ENCODE measurements at places on chromosomes 16 and 17.

DNA sequence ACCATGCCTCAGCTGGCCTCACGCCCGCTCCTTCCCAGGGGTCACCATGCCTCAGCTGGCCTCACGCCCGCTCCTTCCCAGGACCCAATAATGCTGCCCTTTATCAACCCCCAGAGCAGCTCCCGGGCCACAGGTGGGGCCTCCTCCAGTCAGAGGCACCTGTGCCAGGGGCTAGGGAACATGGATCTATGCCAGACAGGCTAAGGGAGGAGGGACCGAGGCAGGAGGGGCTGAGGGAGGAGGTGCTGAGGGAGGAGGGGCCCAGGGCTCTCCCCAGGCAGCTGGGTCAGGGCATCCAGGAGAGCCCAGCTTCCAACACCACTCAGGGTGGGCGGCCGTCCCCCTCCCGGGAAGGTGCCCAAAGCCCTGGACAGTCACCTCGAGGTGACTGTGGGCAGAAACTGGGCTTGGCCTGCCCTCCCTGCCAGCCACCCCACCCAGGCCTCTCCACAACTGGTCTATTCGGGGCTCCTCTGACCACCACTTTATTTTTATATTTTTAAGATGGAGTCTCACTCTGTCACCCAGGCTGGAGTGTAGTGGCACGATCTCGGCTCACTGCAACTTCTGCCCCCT is 19.4 kb downstream of the UTS2R start:
- DNase-seq = no peak

- no peak for DNase-seq
Measured at GRCh38 chr17:70136131-70136530, 33.2 kb upstream of the KCNJ2 start.

GRCh38 chr16:5444189-5444588 is 346.6 kb upstream of the EEF2KMT start:
- no peak for DNase-seq

GRCh38 chr17:38877130-38877851 is 7.4 kb downstream of the LASP1 start:
- no peak for DNase-seq

DNA sequence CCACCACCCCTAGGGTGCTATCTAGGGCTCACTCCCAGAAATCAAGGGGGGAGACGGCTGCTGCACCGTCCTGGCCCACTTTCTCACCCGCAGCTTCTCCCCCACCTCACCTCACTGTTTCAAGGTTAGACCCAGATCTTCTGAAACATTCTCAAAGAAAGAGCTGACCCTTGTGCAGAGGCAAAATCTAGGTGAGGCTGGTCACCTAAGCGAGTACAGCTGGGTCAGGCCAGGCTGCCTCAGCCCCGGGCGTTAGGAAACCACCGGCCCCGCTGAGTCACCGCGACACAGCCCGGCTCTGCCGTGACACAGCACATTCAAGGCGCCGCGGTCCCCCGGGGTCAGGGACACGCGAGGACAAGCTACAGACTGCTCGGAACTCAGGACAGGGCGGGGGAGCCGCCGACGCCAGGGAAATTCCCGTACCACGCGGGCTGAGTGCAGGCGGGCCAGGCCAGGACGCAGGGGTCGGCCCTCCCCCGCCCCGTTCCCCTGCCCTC is 27.1 kb downstream of the GNPTG start:
- peak; percentile 59 for DNase-seq

DNA sequence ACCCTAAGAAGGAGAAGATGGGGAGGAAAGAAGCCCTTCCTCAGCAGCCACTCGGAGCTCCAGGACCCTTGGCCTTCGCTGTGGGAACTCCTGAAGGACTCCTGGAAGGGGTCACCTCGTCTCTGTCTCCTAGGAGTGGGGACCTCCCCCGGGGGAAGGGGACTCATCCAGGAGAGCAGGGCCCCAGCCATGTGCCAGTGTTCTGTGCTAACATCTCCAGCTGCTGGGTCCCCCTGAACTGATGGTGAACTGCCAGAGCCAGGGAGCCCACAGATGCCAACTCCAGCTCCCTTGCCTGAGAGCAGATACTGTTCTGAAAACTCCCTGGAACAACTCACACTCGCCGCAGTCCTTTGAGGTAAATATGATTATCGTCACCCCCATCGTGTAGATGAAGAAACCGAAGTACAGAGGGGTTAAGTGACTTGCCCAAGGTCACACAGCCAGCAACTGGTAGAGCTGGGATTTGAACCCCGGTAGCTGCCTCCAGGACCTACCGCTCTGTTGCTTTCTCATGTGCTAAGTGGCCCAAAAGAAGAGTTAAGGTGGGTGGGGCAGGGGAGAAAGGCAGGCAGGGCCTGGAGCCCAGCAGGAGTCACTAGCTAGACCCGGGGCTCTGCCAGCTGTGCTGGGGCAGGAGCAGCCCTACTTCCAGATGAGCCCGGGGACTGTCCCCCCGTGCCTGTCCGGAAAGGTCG is 10.5 kb downstream of the TIMM22 start:
- no peak for DNase-seq

DNA sequence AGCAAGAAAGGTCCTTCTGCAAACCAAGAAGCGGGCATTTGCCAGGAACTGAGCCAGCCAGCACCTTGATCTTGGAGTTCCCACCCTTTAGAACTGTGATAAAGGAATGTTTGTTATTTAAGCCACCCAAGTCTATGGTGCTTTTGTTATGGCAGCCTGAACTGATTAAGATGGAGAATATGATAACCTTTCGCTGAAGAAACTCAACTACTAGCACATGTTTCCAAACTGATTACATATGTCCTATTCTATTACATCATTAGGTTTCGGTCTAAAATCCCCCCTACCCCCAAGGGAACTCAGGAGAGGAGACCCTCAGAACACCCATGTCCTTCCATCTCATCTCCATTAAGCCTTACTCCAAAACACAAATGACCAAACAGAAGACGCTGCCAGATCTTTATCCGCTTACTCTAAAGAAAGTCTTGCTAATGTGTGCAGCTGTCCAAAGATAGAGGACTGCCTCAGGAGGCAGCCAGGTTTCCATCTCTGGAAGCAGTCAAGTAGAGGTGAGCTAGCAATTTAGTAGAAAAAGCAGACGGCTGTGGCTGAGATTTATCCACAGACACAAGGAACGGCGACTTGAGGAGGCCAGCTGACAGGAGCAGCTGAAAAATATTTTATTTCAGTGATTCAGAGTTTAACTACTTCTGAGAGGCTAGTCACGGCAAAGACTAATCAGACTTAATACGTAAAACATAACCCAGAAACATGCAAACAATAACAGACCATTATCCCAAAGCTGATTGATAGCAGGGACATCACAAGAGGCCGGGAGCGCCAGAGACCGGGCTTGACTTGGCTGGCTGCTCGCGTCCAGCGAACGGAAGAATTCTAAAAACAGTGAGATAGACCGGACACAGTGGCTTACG is 611.4 kb upstream of the CDH5 start:
- DNase-seq = no peak
